ENCODE measurements at places on chromosomes 2 and 18.
A peak's percentile ranks its signal among the peaks of the same experiment; 100 is the strongest.

DNA sequence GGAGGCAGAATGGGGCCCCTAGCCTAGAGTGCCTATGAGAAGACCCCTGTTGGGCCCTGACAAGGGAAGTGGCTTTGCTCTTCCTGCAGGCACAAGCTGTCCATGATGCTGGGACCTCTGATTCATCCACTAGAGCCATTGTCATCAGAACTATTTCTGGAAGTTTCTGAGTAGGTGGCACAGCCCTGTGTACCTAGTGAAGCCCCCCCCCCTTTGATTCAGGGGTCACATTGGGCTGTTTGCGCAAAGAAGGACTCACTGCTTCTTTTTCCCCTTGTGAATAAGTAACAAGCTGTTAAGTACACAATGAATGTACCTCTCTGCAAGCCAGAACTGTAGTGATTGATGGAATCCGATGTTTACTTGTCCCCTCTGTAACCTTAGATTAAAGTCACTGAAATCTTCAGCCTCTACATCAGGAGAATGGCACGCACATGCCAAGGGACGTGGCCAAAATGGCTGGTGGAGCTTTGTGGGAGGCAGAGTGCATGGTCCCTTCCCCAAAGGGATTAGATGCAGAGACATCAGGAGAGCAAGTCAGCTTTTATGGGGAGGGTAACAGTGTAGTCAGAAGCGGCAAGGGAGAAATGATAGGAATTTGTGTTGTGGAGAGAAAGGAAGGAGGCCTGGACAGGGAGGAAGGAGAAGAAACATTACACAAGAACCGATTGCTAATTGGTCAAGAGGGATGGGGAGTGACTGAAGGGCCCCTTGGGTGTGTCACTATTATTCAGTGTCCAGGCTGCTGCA, 267.6 kb upstream of the RAB12 start:
- no peak for DNase-seq

- DNase-seq = no peak
Observed at GRCh38 chr18:31657823-31658669, 26.3 kb downstream of the B4GALT6 start.

GRCh38 chr2:152497481-152498052, 162.6 kb downstream of the FMNL2 start:
- DNase-seq = no peak

- no peak for DNase-seq
Observed at GRCh38 chr18:31741097-31741735, 19.5 kb downstream of the SLC25A52 start.

- DNase-seq = no peak
Observed at GRCh38 chr2:173424886-173425285, 70.2 kb downstream of the CDCA7 start.

DNA sequence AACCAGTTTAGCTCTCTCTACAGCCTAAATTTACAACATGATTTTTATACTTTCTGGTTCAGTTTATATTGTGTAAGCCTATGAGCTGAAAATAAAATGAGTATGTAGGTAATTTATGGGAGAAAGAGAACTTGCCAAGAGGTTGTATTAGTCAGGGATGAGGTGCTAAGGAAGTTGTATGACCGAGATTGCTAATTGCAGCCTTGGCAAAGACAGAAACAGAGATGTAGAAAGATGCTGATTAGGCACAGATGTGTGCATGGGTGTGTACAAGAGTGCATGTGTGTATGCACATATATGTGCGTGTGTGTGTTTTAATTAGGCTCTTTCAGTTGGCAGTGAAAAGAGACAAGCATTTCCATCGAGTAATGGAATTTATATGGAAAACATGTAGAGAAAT, 213.9 kb downstream of the FBXO15 start:
- no peak for DNase-seq

DNA sequence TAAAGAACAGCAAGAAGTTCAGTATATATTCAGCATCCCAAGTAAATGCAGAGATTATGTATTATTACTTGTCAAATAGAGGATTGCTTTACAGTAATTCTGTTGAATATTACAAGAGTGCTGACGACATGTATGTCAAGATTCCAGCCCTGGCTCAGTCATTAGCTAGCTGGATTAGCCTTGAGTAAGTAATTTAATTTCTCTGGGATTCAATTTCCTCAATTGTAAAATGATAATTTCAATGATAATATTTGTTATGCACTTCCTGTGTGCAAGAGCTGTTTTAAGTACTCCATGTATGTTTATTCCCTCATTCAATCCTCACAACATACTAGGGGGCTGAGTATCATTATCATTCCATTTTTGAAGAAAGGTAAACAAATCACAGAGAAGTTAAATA, 44.0 kb downstream of the TCF4 start:
- DNase-seq = no peak

GRCh38 chr18:70627182-70627802, 338.4 kb downstream of the SOCS6 start:
- no peak for DNase-seq

GRCh38 chr2:31202041-31202440, 15.3 kb downstream of the CAPN14 start:
- DNase-seq = no peak

GRCh38 chr2:201126308-201127151, 10.6 kb downstream of the CFLAR start:
- DNase-seq = no peak

DNA sequence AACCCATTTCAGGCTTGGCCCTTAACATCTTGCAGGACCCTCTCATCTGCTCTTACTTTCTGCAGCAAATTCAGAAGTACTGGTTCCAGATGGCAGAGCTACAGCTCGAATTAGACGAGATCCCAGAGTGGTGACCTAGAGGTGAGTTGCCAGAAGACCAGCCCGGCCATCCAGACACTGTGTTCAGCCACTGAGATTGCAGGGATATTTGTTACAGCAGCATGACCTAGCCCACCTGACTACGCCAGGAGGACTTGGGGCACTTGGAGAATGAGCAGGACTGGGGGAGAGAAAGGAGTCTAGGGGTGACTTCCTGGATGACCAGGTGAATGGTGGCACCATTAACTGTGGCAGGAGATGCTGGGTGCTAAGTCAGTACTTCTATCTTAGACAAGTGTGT, 67.2 kb upstream of the ID2 start:
- DNase-seq = no peak

DNA sequence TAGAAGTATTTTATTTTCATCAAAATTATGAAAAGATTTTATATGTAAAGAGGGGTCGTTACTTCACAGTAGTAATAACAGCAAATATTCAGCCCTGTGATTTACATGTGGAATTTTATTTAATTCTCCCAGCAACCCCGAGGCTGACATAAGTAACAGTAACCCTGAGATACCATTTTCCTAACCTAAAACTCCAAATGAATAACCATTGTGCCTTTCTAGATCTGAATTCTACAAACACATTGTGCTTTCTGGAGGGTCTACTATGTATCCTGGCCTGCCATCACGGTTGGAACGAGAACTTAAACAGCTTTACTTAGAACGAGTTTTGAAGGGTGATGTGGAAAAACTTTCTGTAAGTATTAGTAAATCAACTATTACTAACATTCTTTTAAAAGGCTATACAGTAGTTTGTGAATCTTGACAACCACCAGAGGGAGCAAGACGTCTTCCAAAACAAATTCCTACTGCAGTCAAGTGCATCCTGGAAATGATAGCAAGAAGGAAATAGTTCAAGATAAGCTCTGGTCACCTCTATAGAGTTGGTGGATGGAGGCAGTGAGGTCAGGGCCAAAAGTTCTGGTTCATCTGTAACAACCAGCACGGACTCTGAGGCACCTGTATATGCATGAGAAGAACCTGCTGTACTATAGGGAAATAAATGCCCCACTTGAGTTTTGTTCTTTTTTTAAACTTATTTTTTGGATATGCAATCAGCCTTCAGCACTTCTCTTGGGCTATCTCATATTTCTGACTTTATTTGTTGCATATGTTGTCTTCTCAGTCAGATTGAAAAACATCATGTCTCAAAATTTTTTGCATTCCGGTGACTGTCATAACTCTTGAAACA, 37.4 kb downstream of the ACTR2 start:
- DNase-seq = peak; percentile 89

DNA sequence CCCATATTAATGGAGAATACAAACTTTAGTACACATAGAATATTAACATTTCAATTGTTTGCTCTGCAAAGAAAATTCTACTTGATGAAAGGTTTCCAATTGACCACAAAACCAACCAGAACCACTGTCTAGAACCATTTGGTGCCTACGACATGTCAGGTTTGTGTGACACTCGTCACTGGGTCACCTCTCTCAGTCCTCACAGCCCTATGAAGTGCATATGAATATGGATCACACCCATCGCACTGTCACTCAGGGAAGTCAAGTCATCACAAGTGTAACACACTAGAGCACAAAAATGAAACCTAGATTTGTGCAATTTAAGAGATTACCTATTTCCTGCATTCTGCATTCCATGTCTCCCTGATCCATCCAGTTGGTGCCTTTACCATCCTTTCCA, 43.7 kb downstream of the PTPN2 start:
- no peak for DNase-seq

- no peak for DNase-seq
Observed at GRCh38 chr18:79478484-79479115, 82.9 kb downstream of the NFATC1 start.

GRCh38 chr18:24778810-24779418, 318.5 kb downstream of the HRH4 start:
- DNase-seq = no peak

GRCh38 chr18:37393221-37393827, 172.3 kb downstream of the CELF4 start:
- DNase-seq = no peak

DNA sequence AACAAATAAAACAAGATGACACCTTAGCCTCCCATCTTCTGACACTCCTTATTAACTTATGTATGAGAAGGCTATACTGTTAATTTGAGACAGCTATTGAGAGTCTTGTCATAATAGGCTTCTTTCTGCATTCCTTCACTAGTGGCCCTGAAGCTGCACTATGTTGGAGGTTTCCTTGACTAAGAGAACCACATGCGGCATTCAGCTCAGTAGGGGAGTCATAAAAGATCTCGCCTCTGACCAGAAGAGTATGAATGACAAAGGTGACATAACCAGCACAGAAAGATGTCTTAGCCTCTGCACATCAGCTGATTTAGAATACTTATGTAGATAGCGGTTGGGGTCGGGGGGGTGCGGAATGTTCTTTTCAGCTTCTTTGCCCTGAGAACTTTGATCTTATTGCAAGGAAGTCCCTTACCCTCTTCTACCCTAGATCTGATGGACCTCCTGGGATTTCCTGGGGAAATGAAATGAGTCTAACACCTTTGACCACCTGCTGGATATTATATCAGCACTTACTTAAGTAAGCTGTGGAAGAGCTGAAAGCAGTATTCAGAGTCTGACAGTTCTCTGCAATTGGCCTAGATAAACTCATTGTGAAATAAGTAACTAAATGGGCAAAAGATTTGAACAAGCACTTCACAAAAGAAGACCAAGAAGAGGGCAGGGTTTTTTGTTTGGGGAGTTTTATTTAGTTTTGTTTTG, 24.2 kb downstream of the RBM45 start:
- DNase-seq = no peak

DNA sequence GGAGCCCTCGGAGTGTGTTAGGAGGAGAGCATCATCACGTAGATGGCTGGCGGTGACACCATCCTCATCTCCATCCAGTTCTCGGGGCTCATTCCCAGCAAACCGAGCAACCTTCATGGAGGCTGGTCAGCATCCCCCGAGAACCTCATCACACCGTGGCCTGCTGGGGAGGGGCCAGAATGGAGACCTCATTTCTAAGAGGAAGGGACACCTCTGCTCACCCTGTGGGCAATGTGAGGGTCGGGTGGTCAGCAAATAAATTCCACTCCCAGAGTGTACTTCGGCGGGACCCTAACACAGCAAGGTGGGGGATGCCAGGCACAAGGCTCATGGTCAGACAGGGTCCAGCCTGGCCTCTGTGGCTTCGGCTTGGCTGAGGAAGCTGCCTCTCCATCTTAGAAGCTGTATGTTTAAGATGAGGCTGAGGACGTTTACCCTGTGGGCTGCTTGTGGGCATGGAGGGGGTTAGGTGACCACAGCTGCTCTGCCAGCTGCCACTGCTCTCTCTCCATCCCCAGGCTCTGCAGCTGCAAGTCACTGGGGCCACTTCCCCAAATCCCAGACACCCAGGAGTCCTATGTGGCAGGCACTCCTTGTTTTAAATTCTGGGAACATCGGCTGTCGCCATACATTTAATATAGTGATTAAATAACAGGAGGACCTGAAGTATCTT, 56.5 kb upstream of the PXDN start:
- no peak for DNase-seq

DNA sequence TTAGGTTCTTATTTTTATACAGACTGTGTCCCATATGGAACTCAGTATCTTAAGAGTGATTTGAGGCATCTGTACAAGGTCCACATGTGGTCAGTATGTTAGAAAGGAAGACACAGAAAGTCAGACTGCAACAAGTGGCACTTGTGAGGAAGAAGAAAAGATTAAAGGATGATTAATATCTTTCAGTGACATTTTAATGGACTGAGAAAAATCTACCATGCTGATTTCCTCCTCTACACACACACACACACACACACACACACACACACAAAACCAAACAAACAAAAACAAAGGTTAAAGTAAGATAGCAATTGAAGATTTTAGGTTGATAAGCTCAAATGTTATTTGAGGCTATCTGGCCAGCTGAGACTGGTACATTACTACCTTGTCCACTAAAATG, 94.5 kb upstream of the CHRNA1 start:
- no peak for DNase-seq

GRCh38 chr18:48853588-48853987, 97.2 kb downstream of the SMAD7 start:
- DNase-seq = no peak

DNA sequence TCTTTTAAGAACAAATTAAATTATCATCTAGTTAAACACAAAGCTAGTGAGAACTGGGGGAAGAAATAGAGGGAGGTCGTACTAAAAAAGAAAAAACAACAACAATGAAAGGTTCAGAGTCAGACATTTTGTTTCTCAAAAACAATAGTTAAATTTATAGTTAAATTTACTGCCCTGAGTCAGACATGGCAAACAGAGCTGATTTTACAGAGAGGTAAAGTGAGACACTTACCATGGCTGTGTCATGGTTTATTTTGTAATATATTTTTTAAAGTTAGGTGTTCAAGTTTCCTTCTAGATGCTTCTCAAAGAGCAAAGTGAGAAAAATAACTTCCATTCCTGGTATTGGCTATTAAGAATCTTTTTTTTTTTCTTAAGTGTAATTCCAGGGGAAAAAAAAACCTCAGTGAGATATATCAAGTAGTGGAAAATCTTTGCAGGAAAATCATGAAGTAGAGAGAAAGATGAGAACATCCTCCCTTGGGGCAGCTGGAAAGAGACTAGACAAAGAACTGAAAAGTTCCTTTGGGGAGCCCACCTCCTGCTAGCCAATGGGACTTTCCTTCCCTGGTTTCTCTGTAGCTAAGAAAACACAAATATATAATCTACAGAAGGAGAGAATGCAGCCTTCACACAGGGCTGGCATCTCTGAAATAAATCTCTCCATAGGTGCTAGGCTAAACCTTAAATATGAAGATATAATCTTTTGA, 12.3 kb downstream of the KLF7 start:
- no peak for DNase-seq

DNA sequence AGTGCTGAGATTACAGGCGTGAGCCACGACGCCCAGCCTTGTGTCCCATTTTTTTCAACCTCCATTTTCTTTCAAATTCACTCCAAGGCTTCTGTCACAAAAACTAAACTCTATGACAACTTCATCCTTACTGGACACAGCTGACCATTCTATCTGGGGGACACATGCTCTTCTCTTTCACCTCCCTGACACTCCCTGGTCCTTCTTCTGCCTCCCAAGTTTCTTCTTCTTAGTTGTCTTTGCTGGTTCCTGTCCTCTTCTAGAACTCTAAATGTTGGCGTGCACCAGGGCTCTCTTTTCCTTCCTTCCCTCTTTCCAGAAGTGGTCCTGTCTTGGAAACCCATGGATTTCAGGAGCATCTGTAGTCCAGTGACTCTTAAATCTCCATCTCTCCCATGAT, 40.1 kb upstream of the LPIN2 start:
- DNase-seq = no peak
